Stimulated activated CD8-positive, alpha-beta memory T cell treated with anti-CD3 and anti-CD28 coated beads, Interleukin-15, amount 100 ng/mL, for 48 hours (primary cell): ENCODE measurements at places on chromosomes 3 and 15.
A peak's percentile ranks its signal among the peaks of the same experiment; 100 is the strongest.

DNA sequence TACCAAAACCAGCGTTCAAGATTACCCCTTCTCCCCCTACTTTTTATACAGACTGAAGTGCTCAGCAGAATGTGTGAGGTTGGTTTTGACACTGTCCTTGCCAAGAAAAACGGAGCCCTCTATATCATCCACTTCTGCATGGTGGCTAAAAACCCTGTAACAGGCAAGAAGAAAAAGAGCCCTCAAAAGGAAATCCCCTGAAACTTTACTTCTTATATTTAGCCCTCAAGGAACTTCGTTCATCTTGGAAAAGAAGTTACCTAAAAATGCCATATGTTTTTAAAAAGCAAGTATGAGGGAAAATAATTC, 473.6 kb downstream of the FOXP1 start:
- no peak for DNase-seq

- no peak for DNase-seq
Measured at GRCh38 chr15:74367296-74367854, at the start of gene CYP11A1. TSS of gene CYP11A1 (minus strand) at chr15:74367646. CDS start at chr15:74367585, 61 bp downstream.

DNA sequence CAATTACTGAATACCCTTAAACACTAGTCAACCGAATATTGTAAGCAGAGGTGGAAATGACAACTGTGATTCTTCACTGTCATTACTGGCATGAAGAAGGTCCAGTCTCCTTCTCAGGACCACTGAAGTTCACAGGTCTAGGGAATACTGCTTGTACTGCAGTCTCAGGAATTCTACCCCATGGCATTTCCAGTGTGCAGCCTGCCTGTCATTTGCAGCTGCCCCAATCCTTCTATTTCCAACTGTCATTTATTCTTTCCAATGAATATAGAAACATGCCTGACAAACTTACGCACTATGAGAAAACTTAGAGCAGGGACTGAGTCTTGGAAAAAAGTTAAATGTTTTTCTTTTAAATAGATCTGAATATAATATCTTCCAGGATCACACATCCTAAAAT, 308.0 kb upstream of the THBS1 start:
- DNase-seq = no peak

DNA sequence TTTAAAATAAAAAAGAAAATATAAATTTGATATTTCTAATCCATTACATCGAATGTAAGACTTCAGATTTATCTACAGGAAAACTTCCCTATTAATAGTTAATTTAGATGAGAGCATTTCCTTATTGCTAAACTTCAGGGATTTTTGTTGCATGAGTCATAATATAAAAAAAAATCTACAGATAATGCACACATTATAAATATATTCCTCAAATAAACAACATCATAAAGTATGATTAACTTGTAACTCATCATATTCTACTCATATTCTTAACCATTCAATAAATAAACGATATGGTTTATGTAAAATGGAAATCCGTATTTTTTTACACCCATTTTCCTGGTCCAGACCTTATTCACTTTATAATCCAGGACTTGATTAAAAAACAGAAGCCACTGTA, 477.0 kb downstream of the EPHA3 start:
- DNase-seq = no peak

- no peak for DNase-seq
Measured at GRCh38 chr15:67300266-67301025, 45.9 kb downstream of the IQCH start.

DNA sequence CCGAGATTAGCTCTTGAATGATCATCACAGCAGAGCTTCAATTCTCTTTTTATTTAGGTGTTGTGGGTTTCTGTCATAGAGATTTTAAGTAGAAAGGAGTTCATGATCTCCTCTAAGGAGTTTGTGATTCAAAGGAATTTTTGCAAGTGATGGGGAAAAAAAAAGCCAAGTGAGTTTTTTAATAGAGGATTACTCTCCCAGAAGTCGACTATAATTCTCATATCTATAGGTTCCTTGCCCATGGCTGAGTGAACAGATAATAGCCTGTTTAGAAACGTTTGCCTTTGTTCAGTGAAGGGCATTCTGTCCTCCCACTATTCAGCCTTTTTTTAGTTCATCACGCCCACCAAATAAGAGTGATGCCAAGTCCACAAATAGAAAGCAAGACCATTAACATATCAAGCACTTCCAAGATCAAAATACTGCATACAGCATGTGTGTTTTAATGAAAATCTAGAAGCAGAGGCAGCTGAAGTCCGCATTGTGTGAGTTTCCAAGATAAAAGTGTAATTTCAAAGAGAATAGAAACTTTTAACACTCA, 398.4 kb upstream of the CNTN3 start:
- DNase-seq = no peak

DNA sequence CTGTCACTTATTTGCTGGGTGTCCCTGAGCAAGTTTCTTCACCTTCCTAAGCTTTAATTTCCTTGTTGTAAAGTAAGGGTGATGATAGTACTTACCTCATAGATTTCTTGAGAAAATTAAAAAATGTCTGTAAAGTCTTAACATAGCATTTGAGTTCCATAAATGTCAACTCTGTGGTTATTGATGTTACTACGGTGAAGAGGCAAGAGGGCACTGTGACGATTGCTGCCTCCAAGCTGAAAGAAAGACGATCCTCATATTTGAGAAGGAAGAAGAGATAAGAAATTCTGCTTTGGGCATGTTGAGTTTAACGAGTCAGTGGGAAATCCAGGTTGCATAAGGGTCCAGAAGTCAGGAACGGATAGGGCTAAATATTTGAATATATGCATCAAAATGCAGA, 240.8 kb upstream of the ZPLD1 start:
- no peak for DNase-seq

DNA sequence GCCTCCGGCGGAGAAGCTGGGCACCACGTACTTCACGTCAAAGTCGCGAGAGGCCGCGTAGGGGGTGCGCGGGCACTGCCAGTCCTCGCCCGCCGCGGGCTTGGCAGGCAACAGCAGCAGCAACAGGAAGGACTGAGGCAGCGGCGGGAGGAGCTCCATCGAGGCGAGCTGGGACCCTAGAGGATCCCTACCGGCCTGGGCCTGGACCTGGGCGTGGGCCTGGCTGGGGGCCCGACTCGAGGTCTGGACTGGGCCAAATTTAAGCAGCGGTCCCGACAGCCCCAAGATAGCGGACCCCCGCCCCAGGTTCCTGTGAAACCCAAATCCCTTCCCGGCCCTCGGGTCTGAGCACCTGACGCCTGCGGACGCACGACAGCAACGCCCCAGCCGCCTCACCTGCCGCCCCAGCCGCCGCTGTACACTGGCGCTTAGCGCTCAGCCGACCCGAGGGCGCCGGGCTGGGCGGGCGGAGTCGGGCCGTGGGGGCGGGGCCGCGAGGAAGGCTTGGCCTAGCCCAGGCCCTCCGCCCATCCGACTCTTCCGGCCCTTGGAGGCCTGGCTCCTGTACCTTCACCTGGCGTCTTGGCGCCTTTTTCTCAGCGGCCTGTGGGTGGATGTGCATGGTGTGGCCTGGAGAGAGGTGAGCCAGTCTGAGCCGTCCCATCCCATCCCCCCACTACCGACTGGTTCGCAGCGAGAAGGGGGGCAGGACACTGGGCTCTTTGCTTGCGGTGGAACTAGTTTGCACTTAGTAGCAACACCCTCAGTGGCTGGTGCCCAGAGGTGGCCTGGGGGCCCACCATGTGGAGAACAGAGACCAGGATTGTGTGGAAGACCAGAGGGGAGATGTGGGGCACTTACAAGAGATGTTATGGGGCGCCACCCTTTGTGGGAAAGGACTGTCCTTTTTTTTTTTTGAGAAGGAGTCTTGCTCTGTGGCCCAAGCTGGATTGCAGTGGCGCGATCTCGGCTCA, at the start of gene MST1R:
TSS of gene MST1R (minus strand) at position 423 of the 974 bp plus-strand sequence. CDS start at position 159, 264 bp downstream.
- peak; percentile 77 for DNase-seq

DNA sequence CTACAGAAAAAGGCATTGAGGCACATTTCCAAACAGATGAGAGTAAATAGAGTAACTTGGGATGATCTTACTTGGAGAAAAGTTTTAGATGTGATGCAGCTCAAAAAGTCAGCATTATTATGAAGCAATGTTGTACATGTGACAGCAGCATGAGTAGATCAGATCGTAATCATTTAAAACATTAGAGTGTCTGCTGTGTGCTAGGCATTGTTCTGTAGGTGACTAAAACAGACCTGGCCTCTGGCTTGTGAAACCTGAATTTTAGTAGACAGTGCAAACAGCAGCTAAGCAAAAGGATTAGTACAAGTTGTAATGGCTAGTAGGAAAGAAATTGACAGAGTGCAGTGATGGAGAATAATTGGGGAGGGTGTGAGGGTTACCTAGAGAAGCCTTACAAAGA, 15.1 kb downstream of the UBE2E1 start:
- DNase-seq = no peak

GRCh38 chr3:173739726-173740125, 342.2 kb downstream of the NLGN1 start:
- DNase-seq = no peak

DNA sequence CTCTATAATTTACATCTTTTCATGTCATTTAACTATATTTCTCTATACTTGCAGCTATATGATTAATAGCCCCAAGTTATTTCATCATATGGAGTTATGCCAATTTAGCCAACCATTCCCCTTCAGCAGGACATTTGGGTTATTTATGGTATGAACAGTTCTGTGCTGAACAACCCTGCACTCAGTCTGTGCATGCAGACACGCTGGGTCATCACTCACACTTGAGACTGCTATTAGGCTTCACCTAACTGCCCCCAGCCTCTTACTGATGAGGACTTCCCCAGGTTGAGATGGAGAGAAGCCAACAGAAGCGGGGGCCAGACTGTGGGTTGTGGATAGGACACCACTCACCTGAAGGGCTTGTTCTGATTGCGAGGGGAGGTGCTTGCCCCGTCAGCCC, 7.3 kb downstream of the TADA3 start:
- no peak for DNase-seq

GRCh38 chr3:188241883-188242282, 87.9 kb downstream of the LPP start:
- no peak for DNase-seq

- DNase-seq = no peak
Measured at GRCh38 chr15:75023872-75024636, 664 bp downstream of the PPCDC start.

DNA sequence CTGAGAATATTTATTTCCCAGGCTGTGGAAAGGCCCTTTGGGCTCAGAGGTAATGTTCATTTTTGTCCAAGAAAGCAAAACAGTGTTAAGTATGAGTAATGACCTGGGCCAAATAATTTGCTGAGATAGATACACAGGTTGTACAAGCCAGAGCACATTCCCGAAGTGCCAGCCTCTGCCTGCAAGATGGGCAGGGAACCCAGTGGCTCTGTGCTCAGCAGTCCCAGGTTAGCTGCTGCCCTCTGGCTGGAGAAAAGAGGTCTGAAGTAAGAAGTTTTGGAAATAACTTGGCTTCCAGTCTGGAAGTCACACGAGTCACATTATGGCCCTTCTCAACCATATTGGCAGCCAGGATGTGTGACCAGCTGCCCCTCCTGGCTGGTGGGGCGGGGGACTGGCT, 20.2 kb downstream of the MYZAP start:
- DNase-seq = no peak

GRCh38 chr3:147427746-147428145, 18.6 kb downstream of the ZIC1 start:
- no peak for DNase-seq

DNA sequence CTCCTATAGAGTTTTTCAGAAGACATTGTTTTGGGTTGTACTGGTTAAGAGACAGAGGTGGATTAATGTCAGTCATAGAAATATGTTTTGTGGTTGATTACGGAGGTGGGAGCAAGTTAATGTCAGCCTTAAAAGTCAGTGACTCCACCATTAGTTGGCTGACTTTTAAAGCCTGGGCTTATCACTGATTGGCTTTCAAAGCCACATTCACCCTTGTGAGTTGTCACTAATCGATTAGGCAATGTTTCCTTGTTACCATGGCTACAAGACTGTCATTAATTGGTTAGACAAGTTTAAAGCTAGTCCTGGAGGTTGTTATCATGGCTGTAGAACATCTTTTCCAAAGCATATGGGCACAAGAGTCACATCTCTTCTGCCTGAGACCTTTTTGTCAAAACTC, 73.0 kb downstream of the NEO1 start:
- no peak for DNase-seq

DNA sequence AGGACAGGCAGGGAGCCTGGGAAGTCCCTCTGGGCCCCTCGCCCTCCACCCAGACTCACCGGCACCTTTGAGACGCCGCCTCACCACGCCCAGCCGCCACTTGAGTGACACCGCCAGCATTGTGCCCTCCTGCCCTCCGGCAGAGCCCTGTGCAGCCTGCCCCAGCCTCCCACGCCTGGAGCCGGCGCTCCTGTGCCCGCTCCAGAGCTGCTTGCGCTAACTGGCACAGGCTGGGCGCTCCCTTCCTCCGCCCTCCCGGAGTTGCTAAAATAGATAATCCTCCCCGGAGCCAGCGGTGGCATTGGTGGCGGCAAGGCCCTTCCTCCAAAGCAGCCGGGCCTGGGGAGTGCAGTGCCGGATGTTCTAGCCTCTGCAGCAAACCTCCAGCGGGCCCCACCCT, 15.7 kb upstream of the GRIP2 start:
- DNase-seq = no peak

GRCh38 chr3:22175947-22176346, 424.9 kb upstream of the ZNF385D start:
- no peak for DNase-seq

- DNase-seq = peak; percentile 28
Measured at GRCh38 chr15:79595995-79596622, 164.0 kb downstream of the MINAR1 start.

GRCh38 chr3:23356169-23356568, 153.0 kb downstream of the UBE2E2 start:
- DNase-seq = no peak

DNA sequence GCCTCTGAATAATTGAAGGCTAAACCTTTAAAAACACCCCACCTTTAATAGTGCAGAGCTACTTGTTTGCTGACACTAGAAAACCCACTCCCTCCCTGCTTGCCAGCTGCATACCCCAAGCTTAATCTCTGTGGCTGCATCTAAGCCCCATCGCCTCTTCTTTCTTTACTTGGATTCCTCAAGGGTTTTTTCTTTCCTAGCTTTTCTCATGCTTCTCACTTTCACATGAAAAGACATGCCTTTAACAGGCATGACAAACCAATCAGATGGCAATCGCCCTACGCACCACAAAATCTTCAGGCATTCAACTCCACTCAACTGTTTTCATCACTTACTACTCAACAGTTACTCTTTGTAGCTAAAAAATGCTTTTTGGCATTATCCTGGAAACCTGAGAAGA, 77.5 kb downstream of the PLD1 start:
- no peak for DNase-seq

GRCh38 chr15:99635794-99636193, 70.0 kb downstream of the MEF2A start:
- no peak for DNase-seq

- no peak for DNase-seq
Measured at GRCh38 chr15:35465783-35466182, 80.2 kb downstream of the DPH6 start.
